SJSA1 (cell line): ENCODE measurements at places on chromosomes 1 and 21.

GRCh38 chr1:188056011-188056410 is 1227.3 kb downstream of the PLA2G4A start:
- no peak for DNase-seq

DNA sequence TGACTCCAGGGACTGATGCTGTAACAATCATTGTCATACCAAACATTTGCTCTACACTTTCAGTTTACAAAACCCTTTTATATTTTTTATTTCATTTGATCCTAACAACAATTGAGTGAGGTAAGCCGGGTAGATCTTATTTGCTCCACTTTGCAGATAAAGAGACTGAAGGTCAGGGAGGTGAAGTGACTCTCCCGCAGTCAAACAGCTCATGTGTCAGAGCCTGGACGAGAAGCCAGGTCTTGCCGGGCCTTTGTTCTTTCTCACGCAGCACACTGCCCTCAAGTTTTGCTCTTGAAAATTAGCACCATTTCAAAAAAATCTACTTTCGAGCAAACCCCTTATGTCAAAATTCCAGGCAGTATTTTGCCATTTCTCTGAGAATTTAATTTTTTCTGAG is 65.2 kb downstream of the CD247 start:
- no peak for DNase-seq

DNA sequence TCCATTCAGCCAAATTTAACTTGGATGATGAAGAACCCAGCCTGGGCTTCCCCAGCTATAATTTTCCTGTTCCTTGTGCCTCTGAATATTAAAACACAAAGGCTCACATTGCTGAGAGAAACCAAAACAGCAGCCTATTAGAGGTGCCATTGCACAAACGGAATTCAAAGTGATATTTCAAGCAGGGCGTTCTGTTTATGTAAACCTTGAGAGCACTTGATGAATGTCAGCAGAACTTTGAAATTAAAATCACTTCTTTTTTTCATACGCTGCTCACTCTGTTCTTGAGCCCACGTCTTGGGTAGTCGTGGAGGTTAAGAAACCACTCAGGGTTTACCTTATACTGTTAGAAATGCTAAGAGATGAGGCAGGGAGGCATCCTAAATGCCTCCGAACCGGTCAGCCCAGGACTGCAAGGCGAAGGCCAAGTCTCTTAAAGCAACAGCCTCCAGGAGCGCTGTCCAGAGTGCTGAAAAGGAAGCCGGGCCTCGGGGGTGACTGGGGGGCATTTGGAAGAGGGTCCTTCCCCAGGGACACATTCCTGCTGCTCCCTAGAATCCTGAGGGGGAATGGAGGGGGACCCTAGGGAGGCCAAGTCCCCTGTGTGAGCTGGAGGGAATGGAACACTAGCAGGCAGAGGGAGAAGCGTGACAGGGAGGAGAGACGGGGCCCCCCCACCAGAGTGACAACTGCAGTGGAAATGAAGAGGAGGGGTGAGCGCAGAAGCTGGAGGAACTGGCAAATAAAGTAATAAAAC is 154.8 kb upstream of the VAMP3 start:
- peak; percentile 16 for DNase-seq

GRCh38 chr1:55215194-55216021 is at the start of gene USP24:
USP24 (minus strand) TSS chr1:55215364; CDS start chr1:55215113, 251 bp downstream.
- peak; percentile 77 for DNase-seq

DNA sequence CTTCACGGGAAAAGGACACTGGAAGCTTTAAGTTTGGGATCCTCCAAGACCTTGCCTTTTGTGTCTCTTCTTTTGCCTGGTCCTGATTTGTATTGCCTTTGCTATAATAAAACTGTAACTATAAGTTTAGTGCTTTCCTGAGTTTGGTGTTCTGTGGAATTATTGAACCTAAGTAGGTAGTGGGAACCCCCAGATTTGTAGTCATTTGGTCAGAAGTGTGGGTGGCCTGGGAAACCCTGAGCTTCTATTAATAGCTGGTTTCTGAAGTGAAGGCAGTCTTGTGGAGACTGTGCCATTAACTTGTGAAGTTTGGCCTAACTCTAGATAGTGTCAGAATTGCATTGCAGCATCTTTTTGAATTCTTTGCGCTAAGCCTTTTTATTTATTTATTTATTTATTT is 6.8 kb upstream of the MYCL start:
- DNase-seq = no peak

- DNase-seq = no peak
These were observed 21.9 kb downstream of the KIAA1614 start for GRCh38 chr1:180934563-180934962.

- DNase-seq = no peak
These were observed 10.1 kb downstream of the KRTAP22-2 start for GRCh38 chr21:30580132-30580531.

- no peak for DNase-seq
These were observed 278.9 kb downstream of the TGFB2 start for GRCh38 chr1:218624052-218624451.

GRCh38 chr1:199780948-199781670 is 246.4 kb upstream of the NR5A2 start:
- DNase-seq = peak; percentile 28

DNA sequence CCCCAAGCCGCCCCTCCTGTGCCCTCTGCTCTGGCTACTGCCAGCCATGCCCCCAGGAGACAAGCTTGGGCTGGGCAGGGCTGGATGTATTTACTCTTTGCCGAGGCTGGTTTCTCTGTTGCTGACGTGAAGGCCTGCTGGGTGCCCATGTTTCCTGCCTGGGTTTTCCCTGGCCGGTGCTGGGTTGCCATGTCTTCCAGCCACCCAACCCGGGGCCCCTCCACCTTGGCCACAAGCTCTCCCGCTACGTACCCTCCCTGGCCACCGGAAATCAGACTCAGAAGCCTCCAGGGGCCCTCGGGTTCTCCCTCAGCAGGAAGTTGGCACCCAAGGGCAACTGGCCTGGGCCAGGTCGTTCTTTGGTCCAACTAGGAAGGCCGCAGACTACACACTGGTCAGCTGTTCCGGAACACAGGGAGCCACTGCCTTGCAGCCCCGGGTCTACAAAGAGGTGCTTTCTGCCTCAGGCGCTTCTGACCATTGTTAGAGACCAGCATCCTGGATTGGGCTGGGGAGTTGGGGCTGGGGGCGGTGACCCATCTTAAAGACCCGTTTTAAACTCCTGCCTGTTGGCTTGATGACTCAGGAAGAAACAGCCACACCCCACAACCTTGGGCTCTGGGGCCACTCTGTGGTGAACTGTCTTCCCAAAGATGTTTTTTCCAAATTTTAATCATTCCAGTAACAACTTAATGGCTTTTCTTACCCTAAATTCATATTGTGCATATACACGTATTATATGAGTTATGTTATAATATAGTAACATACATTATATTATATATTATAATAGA is 71.2 kb upstream of the RUNX3 start:
- DNase-seq = no peak

GRCh38 chr21:36429947-36430546 is 44.9 kb downstream of the CHAF1B start:
- DNase-seq = peak; percentile 96

GRCh38 chr1:219990782-219991510 is 55.4 kb downstream of the EPRS1 start:
- peak; percentile 34 for DNase-seq

- DNase-seq = no peak
These were observed 633.1 kb downstream of the AJAP1 start for GRCh38 chr1:5287178-5288150.

- DNase-seq = no peak
These were observed 73.1 kb downstream of the MATN1 start for GRCh38 chr1:30650038-30650967.

- no peak for DNase-seq
These were observed 1.6 kb upstream of the CD52 start for GRCh38 chr1:26315874-26316850.

GRCh38 chr1:168466092-168466713 is 77.6 kb downstream of the XCL2 start:
- no peak for DNase-seq

DNA sequence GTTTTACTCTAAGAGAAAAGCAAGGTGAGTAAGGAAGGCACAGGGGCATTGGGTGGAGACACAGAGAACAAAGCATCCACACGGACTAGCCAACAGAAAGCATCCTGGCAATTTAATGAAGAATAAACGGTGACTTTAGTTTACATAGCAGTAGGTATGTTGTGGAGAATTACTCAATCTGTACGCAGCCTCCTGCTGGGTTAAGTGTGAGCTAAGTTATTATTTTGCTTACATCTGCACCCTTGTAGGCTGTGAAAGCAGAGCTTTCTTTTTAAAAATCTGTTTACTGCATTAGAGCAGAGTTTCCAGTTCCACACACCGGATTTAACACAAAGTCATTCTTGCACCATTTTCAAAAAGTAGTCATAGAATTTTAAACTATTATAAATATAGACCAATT is 144.5 kb downstream of the AKT3 start:
- no peak for DNase-seq

DNA sequence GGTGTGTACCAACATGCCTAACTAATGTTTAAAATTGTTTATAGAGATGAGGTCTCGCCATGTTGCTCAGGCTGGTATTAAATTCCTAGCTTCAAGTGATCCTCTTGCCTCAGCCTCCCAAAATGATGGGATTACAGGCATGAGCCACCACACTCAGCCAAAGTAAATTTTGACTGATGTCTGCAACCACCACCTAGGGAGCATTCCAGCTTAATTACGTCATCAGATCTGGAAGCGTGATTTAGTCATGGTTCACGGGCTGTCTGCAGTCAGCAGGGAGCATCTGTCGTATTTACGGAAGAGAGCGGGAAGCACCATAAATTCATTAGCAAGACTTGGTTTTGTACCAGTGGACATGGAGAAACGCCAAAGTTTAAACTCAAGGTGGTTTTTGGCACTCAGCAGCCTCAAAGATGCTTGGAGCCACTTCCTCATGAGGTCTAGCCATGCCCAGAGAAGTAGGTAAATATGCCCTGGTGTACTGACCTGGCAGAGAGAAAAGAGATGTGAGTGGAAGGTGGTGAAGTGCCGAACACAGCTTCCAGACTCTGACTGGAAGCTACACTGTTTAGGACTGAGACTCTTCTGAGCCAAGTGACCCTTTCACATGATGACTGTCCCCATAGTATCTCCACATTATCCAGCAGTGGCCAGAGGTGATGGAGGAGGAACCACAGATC is 60.8 kb upstream of the SLC35F3 start:
- DNase-seq = no peak

DNA sequence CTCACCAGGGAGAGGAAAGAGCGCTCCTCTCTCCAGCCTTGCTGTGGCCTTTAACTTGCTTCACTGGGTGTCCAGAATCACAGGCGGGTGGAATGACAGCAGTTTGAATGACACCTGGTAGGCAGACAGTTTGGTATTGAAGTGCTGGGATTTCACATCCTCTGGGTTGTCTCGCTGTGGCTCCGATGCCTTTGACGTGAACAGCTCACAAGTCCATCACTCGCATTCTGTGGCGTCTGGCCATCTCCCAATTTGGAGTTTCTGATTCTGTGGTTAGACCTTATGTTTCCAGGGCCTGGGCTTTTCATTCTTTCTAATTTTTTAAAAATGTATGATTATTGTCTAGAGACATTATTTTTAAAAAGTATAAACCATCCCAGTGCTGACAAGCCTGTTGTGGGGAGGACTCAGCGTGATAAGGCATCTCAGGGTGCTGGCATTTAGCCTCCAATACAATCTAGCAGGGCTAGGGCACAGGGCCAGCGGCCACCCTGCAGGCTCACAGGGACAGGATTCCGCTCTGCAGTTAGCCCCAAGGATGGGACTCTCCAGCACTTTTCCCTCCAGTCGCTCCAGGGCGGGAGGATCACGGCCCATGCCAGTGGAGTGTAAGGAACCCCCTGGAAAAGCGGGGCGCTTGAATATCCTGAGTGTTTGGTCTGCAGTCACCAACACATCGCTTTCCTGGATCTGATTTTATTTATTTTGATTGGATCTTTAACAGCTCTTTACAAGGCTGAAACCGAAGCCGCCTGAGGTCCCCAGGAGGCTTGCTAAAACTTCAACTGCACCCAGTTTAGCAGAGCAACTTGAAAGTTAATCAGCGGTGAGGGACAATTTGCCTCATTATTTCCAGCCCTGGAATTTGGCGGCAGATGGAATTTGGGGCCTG is 178.3 kb downstream of the TRABD2B start:
- peak; percentile 81 for DNase-seq

GRCh38 chr21:45166931-45167330 is 92.6 kb downstream of the ADARB1 start:
- DNase-seq = no peak

- DNase-seq = peak; percentile 86
These were observed 60.7 kb upstream of the FMN2 start for GRCh38 chr1:240031009-240031408.

- no peak for DNase-seq
These were observed 1287.3 kb upstream of the ADGRL4 start for GRCh38 chr1:80293818-80294217.

DNA sequence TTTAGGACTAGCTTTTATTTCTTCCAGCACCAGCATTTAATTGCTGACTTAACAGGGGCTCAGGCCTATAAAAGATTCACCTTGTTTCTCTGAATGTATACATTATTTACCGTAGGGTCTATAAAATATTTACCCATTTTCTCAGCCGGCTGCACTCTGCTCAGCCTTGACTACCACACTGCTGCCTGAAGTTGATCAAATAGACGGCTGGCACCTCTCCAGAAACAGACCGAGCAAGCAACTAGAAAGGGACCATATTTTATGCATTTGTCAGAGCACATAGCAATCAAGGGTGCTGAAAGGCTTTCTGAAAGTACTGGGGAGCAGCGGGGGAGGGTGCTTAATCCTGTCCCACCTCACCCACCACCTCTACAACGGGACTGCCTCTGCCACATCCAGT is 64.7 kb upstream of the FGGY start:
- no peak for DNase-seq

- DNase-seq = no peak
These were observed 117.0 kb downstream of the UBE2U start for GRCh38 chr1:64320470-64320869.

GRCh38 chr1:53608676-53609075 is 130.3 kb downstream of the GLIS1 start:
- no peak for DNase-seq

DNA sequence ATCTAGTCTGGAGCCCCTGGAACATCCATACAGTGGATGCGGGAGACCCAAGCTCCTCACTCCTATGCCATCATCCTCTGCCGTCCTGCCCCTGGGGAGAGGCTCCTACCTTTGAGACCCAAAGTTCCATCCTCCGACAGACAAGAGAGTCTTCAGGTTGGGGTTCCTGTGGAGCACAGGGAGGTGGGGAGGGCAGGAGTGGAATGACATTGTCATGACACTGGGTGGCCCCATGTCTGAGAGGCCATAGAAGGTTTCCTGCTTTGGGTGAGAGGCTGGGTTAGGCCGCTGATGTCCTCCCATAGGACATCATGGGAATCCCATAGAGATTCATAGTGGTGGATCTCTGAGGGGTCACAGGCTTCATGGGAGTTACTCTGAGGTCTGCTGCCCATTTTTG is 2.0 kb downstream of the CHI3L1 start:
- DNase-seq = no peak

DNA sequence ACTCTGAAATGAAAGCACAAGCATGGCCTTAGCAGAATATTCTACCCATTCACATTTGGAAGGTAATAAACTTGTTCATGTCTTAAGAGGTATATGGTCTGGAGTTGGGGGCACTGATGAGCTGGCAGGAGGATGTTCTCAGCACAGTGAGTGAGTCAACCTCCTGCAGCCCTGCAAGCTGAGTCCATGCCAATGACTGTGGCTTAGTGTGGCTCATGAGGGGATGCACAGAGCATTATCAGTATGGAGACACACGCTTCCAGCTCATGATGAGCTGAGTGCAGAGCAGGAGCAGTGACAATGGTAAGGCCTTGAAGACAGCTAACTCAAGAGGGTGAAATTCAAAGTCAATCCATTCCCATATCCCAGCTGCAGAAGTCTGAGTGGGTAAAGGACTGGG is 102.3 kb downstream of the TNFSF18 start:
- peak; percentile 69 for DNase-seq
